ENCODE measurements at places on chromosomes 5 and 9. TPM values are rescaled to one million over a fixed set of nuclear protein-coding genes. Genes with fewer than 3 reads are reported as not detected.

DNA sequence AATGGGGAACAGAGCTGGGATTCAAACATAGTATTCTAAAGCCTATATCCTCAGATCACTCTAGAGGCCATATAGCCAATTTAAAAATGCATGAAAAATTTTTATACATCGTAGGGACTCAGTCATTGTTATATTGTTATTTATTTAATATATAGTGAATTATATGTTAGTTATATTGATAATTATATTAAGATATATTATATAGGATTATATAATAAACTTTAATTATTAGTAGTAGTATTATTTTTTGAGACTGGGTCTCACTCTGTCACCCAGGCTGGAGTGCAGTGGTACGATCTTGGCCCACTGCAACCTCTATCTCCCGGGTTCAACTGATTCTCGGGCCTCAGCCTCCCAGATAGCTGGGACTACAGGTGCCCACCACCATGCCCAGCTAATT lies 65.7 kb upstream of the DPYSL3 start:
- H3K27me3 ChIP-seq: no peaks in the 10 kb centered on the region
- H3K36me3 ChIP-seq: no peaks in the 10 kb centered on the region
- H3K4me3 ChIP-seq: no peak overlapping the region
- DNase-seq: no peak

DNA sequence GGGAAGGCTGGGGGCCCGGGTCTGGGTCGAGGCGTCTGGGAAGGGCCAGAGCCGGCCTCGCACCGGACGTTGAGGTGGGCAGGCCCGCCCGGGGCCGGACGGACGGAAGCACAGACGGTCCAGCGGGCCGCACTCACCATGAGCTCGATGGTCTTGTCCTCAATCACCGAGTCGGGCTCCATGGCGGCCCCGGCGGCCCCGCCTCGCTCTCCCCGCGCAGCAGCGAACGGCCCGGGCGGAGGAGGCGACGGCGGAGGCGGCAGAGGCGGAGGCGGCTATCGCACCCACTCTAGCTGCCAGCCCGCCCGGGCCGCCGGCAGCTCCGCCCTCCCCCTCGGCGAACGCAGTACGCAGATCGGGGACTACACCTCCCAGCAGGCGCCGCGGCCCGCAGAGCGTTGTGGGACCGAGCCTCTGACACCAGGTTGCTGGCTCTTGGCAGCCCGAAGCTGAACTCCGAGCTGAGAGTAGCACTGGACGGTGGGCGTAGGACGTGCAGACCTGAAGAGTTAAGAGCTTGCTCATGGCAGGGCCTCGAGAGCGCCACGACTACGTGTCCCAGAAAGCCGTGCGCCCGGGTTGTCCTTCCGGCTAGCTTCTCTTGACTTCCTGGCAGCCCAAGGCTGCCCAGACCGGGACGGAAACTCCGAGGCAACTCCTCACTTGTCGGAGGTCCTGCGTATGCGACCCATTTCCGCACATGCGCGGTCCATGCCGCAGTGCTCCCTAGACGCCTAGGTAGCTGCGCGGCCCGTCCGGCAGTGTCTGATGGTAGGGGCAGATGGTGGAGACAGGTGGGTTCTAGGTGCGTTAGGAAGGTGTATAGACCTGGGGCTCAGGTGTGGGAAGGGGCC lies at the start of gene FBXW11:
Gene FBXW11 (minus strand): TSS at position 318 of the 854 bp plus-strand sequence. CDS start 136 bp downstream, at position 182.
- H3K27me3 ChIP-seq: no peaks in the 10 kb centered on the region
- H3K27ac ChIP-seq: peak within 1 kb of the TSS; percentile 98
- peak; percentile 97 for DNase-seq
- peaks cover 41% of the 10 kb centered on the region for H3K36me3 ChIP-seq
- peaks cover 64% of the 10 kb centered on the region for H3K4me1 ChIP-seq

DNA sequence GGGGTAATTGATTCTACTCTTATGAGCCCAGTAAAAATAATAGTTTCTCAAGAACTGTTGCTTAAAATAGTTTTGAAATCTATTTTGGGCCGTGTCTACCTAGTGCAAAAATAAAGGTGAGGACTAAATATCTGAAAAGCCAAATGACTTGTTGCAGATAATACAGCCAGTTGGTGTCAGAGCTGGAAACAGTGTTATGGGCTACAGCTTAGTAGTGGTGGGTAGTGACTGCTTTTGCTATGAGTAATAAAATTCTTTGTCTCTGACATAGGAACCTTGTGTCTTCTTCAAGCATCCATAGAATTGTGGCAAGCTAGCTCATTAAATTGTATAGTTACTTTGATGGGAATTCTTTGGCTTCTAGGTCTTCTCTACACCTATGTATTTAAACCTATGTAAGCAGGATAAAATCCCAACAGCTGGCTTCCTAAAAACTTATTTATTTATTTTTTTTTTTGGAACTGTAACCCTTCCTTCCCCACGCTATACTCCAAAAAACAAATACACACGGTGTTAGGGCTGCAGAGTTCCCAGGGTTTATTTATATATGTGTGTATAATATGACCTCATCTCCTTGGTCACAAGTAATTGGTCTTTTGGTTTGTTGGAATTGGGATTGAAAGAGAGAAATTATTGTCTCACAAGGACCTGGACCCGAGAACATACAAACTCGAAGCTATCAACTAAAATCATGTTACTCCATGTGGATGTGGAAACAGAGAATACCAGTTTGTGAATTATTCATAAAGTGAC lies 138.0 kb downstream of the NUDT12 start:
- H3K36me3 ChIP-seq: no peaks in the 10 kb centered on the region
- H3K4me1 ChIP-seq: no peaks in the 10 kb centered on the region
- H3K4me3 ChIP-seq: no peak overlapping the region
- no peak for DNase-seq
- H3K27ac ChIP-seq: no peak overlapping the region

DNA sequence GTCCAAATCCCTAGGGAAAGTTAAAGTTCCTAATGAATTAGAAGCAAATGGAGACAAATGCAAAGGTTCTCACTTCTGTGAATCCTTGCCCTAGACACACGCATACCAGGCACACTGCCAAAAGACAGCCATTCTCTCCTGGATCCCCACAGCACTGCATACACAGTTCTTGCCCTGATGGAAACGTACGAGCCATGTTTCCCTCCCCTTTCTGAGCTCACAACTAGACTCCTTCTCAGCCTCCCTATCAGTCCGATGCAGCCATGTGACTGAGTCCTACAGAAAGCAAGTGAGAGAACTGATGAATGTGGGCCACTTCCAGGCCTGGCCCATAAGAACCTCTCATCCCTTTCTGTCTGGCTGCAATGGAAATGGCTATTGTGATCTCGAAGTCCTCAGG lies 92.0 kb downstream of the ZNF608 start:
- peaks cover 64% of the 10 kb centered on the region for H3K4me1 ChIP-seq
- no peak for DNase-seq
- H3K36me3 ChIP-seq: peaks cover 22% of the 10 kb centered on the region
- no peak overlapping the region for H3K4me3 ChIP-seq
- H3K27ac ChIP-seq: no peak overlapping the region
- no peaks in the 10 kb centered on the region for H3K27me3 ChIP-seq

DNA sequence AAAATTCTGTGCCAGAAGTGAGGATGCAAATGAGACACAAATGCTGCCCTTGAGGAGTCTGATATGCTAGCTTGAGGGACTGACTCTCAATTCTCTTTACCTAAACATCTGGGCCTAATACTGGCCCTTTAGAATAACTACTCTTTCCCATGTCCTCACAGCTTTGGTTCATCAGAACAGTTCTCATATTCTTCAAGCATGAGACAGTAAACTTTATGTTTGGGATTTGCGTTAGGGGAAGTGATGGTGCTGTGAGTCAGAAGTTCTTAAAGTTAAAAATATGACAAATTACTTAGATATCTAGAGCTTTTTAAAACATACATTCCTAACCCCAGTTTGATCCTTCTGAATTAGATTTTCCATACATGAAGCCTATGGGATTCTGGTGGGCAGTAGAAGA lies 665.0 kb upstream of the RGMB start:
- H3K27me3 ChIP-seq: no peaks in the 10 kb centered on the region
- no peaks in the 10 kb centered on the region for H3K4me1 ChIP-seq
- DNase-seq: no peak
- no peak overlapping the region for H3K27ac ChIP-seq
- no peak overlapping the region for H3K4me3 ChIP-seq

DNA sequence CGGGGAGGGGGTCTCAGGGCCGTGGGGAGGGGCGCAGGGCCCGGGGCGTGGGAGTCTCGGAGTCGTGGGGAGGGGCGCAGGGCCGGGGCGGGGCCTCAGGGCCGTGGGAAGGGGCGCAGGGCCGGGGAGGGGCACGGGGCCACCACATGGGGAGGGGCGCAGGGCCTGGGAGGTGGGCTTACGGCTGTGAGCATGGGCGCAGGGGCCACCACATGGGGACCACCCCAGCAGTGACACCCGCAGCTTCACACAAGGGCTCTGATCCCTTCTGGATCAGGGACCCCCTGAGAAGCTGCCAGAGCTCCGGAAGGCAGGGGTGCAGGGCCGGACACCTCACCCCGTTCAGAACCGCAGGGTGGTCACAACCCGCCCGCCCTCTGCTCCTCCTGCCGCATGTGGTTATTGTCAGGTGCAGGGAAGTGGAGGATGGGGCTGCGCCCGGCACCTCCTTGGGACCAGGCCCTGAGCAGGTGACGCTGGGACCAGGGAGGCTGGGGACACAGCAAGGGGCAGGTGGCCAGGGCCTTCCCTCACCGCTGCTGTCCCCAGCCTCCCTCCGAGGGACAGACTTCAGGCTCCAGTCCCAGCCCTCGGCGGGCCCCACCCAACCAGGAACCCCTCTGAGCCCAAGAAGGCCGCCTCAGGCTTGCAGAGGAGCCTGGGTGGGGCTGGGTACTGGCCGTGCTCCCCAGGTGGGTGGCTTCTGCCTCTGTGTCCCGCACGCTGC lies 53.7 kb downstream of the EXD3 start:
- H3K36me3 ChIP-seq: peaks cover 5% of the 10 kb centered on the region
- no peak overlapping the region for H3K4me3 ChIP-seq
- no peaks in the 10 kb centered on the region for H3K27me3 ChIP-seq
- no peaks in the 10 kb centered on the region for H3K4me1 ChIP-seq
- DNase-seq: no peak

The CTXN3 gene
- total RNA-seq: not detected

- peak; percentile 36 for DNase-seq
- H3K36me3 ChIP-seq: peaks cover 38% of the 10 kb centered on the region
- H3K4me3 ChIP-seq: peak overlapping the region; percentile 90
- peak overlapping the region; percentile 83 for H3K27ac ChIP-seq
- H3K4me1 ChIP-seq: peaks cover 18% of the 10 kb centered on the region
These were observed 696 bp downstream of the ZFP62 start for GRCh38 chr5:180860273-180860886.

GRCh38 chr5:69011910-69012309 lies 81.9 kb upstream of the SLC30A5 start:
- H3K27ac ChIP-seq: no peak overlapping the region
- H3K4me3 ChIP-seq: no peak overlapping the region
- no peaks in the 10 kb centered on the region for H3K36me3 ChIP-seq
- H3K4me1 ChIP-seq: no peaks in the 10 kb centered on the region
- H3K27me3 ChIP-seq: peaks cover 26% of the 10 kb centered on the region
- no peak for DNase-seq

The TMEM267 gene
- 19.0 TPM for total RNA-seq

DNA sequence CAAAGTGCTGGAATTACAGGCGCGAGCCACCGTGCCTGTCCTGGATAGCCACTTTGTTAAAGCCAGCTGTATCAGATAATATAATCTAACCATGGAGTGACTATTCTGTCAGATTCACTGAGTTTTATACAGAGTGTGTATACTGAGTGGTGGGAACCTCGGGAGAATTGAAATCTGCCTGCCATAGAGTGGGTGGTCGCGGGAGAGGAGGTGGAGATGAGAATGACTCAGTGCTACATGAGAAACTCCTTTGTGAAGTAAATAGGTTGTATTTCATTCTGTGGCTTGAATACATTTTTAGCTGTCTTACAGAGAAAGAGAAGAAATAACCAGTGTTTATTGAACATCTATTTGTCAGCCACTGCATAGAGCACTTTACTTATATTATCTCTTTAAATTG lies 26.4 kb downstream of the ATP6V0E1 start:
- H3K4me3 ChIP-seq: no peak overlapping the region
- no peak for DNase-seq
- H3K36me3 ChIP-seq: peaks cover 14% of the 10 kb centered on the region
- peak overlapping the region; percentile 30 for H3K27ac ChIP-seq
- peaks cover 15% of the 10 kb centered on the region for H3K4me1 ChIP-seq

The ELAVL2 gene
- not detected for total RNA-seq

The EPB41L4B gene
- total RNA-seq: 5.8 TPM

The ACSL6 gene
- total RNA-seq: 0.86 TPM

The ANKDD1B gene
- total RNA-seq: 1.6 TPM

- peaks cover 58% of the 10 kb centered on the region for H3K36me3 ChIP-seq
- peaks cover 40% of the 10 kb centered on the region for H3K4me1 ChIP-seq
- no peaks in the 10 kb centered on the region for H3K27me3 ChIP-seq
- H3K4me3 ChIP-seq: peak overlapping the region; percentile 54
- H3K27ac ChIP-seq: peak overlapping the region; percentile 100
- DNase-seq: peak; percentile 40
These were observed 44.8 kb downstream of the LURAP1L start for GRCh38 chr9:12819436-12820185.

- no peak for DNase-seq
- H3K36me3 ChIP-seq: no peaks in the 10 kb centered on the region
- no peak overlapping the region for H3K4me3 ChIP-seq
- no peaks in the 10 kb centered on the region for H3K27me3 ChIP-seq
- no peak overlapping the region for H3K27ac ChIP-seq
- no peaks in the 10 kb centered on the region for H3K4me1 ChIP-seq
These were observed 433.3 kb downstream of the SH3GL2 start for GRCh38 chr9:18012170-18012569.

- H3K27me3 ChIP-seq: no peaks in the 10 kb centered on the region
- no peak overlapping the region for H3K27ac ChIP-seq
- no peaks in the 10 kb centered on the region for H3K36me3 ChIP-seq
- DNase-seq: peak; percentile 17
- no peak overlapping the region for H3K4me3 ChIP-seq
These were observed 644.6 kb downstream of the PRR16 start for GRCh38 chr5:121108725-121109124.

GRCh38 chr9:38727497-38728001 lies 7.6 kb upstream of the FAM240B start:
- DNase-seq: peak; percentile 38
- peaks cover 8% of the 10 kb centered on the region for H3K4me1 ChIP-seq

- no peaks in the 10 kb centered on the region for H3K36me3 ChIP-seq
- no peaks in the 10 kb centered on the region for H3K27me3 ChIP-seq
- no peak overlapping the region for H3K27ac ChIP-seq
These were observed 39.0 kb downstream of the RAPGEF1 start for GRCh38 chr9:131700765-131701435.

DNA sequence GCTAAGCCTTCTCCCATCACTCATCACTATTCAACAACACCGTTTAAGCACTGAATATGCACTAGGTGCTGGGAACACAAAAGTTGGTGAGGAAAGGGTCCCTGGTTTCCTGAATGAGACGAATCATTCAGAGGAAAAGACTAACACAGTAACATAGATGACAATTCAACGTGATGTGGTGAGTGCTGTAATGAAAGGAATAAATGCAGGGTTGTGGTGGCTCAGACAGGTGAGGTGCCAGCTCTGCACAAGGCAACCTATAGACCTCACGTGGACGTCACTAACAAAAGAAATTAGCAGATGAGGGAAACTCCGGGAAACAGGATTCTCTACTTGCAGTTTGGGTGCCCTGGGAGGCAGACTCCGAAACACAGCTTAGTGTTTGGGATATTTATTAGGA lies 40.0 kb upstream of the ERBIN start:
- no peak for DNase-seq
- peaks cover 29% of the 10 kb centered on the region for H3K4me1 ChIP-seq

DNA sequence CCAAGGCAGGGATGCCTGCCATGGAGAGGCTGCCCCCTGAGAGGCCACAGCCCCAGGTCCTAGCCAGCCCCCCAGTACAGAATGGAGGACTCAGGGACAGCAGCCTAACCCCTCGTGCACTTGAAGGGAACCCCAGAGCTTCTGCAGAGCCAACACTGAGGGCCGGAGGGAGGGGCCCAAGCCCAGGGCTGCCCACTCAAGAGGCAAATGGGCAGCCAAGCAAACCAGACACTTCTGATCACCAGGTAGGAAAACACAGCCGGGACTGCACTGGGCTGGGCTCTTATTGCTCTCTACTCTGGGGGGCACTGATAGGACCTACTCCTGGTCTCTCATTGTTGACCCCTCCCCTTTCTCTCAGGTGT lies 3.2 kb downstream of the RELL2 start:
- DNase-seq: no peak
- no peaks in the 10 kb centered on the region for H3K27me3 ChIP-seq
